CD4-positive, CD25-positive, alpha-beta regulatory T cell (primary cell): ENCODE measurements at places on chromosomes 5 and 9. TPM values are rescaled to one million over a fixed set of nuclear protein-coding genes. Genes with fewer than 3 reads are reported as not detected.

Gene INSL4
- not detected for polyA plus RNA-seq

DNA sequence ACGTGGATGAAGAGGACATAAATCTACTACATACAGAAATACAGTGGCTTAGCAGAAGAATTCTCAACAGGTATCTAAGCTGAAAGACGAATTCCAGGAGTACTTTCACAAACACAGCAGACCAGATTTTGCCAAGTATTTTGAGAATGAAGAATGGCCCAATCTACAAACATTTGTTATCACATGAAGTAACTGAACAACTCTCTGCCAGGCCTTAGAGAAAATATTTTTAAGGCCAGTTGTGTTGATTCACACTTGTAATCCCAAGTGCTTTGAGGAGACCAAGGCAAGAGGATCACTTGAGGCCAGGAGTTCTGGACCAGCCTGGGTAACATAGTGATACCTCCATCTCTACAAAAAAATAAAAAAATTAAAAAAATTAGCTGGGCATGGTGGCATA, 14.3 kb downstream of the AGTPBP1 start:
- H3K4me1 ChIP-seq = peaks cover 19% of the 10 kb centered on the region
- no peaks in the 10 kb centered on the region for H3K27me3 ChIP-seq
- H3K36me3 ChIP-seq = no peaks in the 10 kb centered on the region
- H3K27ac ChIP-seq = no peak overlapping the region
- DNase-seq = no peak

Gene OR2V1
- polyA plus RNA-seq = not detected

DNA sequence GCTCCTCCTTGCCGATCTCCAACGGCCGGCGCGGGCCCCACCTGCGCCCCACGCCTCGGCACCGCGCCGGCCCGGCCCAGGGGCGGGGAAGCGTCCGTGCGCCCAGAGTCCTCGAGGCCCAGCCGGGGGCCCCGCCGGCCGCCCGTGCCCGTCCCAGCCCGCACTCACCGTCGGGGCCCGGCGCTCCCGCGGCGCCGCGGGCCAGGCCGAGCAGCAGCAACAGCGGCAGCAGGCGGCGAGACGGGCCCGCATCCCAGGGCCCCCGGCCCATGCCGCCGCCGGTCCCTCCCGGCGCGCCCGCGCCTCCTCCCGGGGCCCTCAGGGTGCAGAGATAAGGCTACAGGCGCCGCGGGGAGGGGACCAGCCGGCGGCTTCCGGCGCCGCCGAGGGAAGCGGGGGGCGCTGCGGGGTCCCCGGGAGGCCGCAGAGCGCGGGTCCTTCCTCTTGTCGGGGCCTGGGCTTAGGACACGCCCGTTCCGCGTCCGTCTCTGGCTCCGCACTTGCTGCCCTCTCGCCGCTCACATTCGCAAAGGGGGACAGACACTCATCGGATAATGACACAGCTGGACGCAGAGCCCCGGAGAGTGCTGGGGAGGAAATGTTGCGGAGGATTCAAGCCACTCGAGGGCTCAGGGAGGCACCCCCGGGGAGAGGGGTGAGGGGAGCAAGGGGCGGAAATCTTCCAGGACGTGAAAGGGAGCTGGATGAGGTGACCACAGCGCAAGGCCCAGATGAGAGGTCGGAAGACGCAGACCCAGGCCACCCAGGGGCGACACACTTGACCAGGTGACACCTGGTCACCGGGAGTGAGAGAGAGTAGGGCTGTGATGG, at the start of gene SUSD1:
TSS of gene SUSD1 (minus strand) at position 333 of the 831 bp plus-strand sequence. CDS start at position 271, 62 bp downstream.
- H3K27ac ChIP-seq = peak within 1 kb of the TSS; percentile 43
- H3K4me3 ChIP-seq = peak within 1 kb of the TSS; percentile 84
- H3K27me3 ChIP-seq = no peaks in the 10 kb centered on the region
- no peaks in the 10 kb centered on the region for H3K36me3 ChIP-seq
- H3K4me1 ChIP-seq = peaks cover 43% of the 10 kb centered on the region

DNA sequence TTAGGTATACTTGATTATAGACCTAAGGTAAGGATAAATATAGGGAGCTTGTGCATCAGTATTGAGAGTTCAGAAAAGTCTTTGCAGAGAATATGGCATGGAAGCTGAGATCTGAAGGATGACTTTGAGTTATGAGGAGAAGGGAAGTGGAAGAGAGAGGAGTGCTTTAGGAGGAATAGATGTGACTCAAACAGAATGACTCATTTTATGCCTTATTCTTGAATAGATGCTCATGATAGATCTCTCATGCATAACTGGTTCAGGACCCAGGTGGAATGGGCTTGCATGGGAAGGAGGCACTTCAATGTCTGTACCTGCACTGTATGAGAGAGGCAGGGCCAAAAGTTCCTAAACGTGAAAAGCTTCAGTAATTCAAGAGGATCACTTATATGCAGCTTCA, 103.3 kb downstream of the CWC27 start:
- no peaks in the 10 kb centered on the region for H3K4me1 ChIP-seq
- no peak overlapping the region for H3K27ac ChIP-seq
- H3K4me3 ChIP-seq = no peak overlapping the region
- no peaks in the 10 kb centered on the region for H3K36me3 ChIP-seq
- DNase-seq = no peak

DNA sequence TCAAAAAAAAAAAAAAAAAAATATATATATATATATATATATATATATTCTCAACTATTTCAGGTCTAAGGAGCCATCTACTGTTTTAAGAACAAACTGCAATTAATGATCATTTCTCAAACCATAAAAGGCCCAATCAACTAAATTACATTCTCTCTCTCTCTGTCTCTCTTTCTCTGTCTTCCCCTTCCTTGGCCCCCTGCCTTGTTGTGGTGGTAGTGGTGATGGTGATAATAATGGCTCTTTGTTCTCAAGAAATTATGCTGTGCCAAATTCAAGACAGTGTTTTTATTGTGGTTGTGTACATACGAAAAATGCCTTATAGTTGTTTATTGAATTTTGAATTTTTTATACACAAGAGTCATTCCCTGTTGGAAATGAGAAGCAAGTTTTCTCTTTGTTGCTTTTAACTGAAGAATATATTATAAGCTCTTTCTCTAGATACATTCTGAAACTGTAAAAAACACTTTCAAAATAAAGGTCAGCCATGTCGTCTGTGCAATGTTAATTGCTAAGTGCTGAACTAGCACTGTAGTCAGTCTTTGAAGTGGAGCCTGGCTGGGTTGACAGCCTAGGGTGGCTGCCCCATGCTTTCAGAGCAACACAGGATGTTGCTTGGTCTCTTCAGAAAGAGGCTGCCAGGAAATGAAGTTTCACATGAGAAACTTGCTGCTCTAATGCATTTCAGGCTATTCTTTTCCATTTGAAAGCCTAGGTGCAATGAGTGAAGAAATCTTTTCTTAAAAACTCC, 96.0 kb downstream of the HINT1 start:
- peaks cover 19% of the 10 kb centered on the region for H3K4me1 ChIP-seq
- DNase-seq = peak; percentile 7
- no peaks in the 10 kb centered on the region for H3K36me3 ChIP-seq
- peak overlapping the region; percentile 60 for H3K27ac ChIP-seq

GRCh38 chr5:95801961-95802360, 20.6 kb downstream of the GLRX start:
- H3K4me1 ChIP-seq = no peaks in the 10 kb centered on the region
- DNase-seq = no peak
- H3K27me3 ChIP-seq = no peaks in the 10 kb centered on the region
- H3K36me3 ChIP-seq = peaks cover 5% of the 10 kb centered on the region
- H3K27ac ChIP-seq = no peak overlapping the region

GRCh38 chr5:89338935-89339334, 456.0 kb upstream of the MEF2C start:
- no peaks in the 10 kb centered on the region for H3K4me1 ChIP-seq
- no peaks in the 10 kb centered on the region for H3K27me3 ChIP-seq
- H3K36me3 ChIP-seq = no peaks in the 10 kb centered on the region

GRCh38 chr5:89703817-89704216, 705.7 kb downstream of the CETN3 start:
- H3K4me3 ChIP-seq = no peak overlapping the region
- no peak for DNase-seq
- no peak overlapping the region for H3K27ac ChIP-seq
- no peaks in the 10 kb centered on the region for H3K4me1 ChIP-seq
- H3K36me3 ChIP-seq = no peaks in the 10 kb centered on the region

Gene ADAMTSL1
- polyA plus RNA-seq = not detected

DNA sequence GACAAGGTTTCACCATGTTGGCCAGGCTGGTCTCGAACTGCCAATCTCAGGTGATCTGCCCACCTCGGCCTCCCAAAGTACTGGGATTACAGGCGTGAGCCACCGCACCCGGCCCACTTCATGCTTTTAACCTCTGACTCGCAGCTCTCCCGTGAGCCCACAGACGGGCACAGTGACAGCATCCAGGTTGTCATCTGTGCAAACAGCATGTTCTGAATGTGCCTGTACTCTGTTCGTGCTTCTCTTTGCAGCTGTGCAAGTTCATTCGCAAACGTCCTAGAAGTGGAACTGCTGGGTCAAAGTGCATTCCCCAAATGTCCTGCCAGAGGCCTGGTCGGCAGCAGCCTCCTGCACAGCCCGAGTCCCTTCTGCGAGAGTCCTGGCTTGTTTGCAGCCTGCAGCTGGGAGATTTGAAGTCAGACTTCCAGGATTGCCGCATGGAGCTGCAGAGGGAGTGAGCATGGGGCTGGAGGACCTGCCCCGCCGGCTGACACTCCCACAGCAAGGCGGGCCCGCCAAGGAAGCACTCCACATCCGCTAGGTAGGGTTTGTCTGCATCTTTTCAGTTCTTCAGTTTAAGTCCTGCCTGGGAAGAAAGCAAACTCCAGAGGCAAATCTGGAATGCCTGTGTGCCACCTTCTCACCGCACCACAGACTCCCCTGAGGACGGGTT, 3.4 kb downstream of the BRD3OS start:
- peaks cover 15% of the 10 kb centered on the region for H3K36me3 ChIP-seq
- H3K27me3 ChIP-seq = no peaks in the 10 kb centered on the region
- no peak for DNase-seq
- no peak overlapping the region for H3K4me3 ChIP-seq
- H3K4me1 ChIP-seq = peaks cover 12% of the 10 kb centered on the region

Gene SLC46A2
- not detected for polyA plus RNA-seq

Gene PRUNE2
- polyA plus RNA-seq = 0.30 TPM

Gene ZCCHC7
- polyA plus RNA-seq = 32.3 TPM

Gene PCA3
- polyA plus RNA-seq = not detected

DNA sequence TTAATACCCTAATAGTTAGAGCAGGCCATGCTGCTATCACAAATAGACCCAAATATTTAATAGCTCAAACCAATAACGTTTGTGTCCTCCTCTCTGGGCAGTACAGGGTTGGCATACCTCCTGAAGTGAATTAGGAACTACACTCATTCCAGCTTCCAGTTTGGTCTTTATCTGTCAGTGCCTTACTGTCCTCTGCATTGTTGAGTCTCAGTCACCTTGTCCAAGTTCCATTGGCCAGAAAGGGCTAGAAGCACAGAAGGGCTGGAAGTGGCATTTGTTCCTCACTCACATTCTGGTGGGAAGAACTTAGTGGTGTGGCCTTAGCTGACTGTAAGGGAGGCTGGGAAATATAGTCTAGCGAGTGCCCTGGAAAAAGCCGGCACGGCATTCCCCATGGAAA, 11.2 kb downstream of the FXN start:
- peaks cover 22% of the 10 kb centered on the region for H3K36me3 ChIP-seq
- H3K4me3 ChIP-seq = no peak overlapping the region
- no peak overlapping the region for H3K27ac ChIP-seq
- no peaks in the 10 kb centered on the region for H3K4me1 ChIP-seq
- no peaks in the 10 kb centered on the region for H3K27me3 ChIP-seq
- no peak for DNase-seq

DNA sequence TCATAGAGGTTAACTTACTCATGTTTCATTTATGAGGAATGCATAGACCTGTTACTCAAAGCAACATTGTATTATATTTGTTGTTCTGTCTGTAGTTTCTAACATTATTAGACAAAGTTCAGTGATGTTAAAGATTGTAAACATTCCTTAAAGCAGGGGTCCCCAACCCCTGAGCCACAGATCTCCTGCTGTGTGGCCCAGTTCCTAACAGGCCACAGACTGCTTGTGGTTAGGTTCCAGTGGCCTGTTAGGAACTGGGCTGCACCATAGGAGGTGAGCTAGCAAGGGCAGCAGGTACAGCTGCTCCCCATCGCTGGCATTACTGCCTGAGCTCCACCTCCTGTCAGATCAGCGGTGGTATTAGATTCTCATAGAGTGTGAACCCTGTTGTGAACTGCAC, 181.1 kb downstream of the KDM4C start:
- no peaks in the 10 kb centered on the region for H3K27me3 ChIP-seq
- no peak for DNase-seq
- peaks cover 5% of the 10 kb centered on the region for H3K36me3 ChIP-seq

Gene SLC27A6
- not detected for polyA plus RNA-seq

Gene OMD
- not detected for polyA plus RNA-seq

DNA sequence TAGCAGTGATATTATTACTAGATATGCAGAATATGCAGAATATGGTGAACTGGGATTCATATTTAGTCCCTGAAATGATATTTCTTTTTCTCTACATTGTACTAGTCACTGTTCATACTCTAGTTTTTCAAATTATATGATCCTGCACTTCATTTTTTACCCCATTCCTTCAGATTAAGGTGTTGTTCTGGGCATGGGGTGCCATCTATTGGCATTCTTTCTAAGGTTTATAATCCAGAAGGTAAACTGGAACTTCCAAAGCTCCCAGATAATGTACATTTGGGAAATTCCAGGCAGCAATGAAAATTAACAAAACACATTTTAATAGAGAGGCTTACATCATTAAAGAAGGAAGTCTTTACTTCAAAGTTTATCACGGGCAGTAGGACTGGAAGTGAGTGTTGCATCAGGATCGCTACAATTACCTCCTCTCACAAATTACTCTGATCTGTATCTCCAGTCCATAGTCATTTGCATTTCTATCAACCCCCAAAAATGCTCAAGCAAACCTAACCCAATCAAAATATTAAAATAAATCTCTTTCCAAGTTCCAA, 12.5 kb downstream of the RFX3 start:
- no peaks in the 10 kb centered on the region for H3K4me1 ChIP-seq
- H3K4me3 ChIP-seq = no peak overlapping the region
- no peak overlapping the region for H3K27ac ChIP-seq
- no peaks in the 10 kb centered on the region for H3K27me3 ChIP-seq

DNA sequence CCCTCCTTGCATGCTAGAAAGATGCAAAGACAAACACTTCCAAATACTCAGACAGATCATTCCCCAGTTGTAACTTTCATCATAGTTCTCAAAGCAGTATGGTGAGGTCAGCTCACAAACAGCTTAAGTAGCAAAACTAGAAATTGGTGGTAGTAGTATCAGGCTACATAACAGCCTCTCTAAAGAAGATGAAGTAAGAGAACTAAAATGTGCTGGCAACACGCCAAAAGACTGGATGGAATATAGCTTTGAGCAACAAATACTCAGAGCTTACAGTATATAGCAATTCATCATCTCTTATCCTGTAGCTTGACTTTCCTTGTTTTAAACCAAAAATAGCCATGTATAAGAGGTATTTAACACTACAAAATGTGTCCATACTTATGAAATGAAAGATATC, 7.5 kb downstream of the PFDN1 start:
- H3K27me3 ChIP-seq = no peaks in the 10 kb centered on the region
- DNase-seq = no peak

- no peak overlapping the region for H3K27ac ChIP-seq
- no peak for DNase-seq
- H3K27me3 ChIP-seq = no peaks in the 10 kb centered on the region
- H3K36me3 ChIP-seq = no peaks in the 10 kb centered on the region
These were observed 5.1 kb upstream of the WDR5 start for GRCh38 chr9:134130503-134131375.
